ENCODE measurements at places on chromosomes 1 and 21.

GRCh38 chr21:42340187-42341050 is 10.4 kb downstream of the TFF2 start:
- no peak for DNase-seq

- no peak for DNase-seq
Observed at GRCh38 chr1:201357211-201357610, 20.3 kb downstream of the TNNT2 start.

- no peak for DNase-seq
Observed at GRCh38 chr1:231781892-231782291, 155.3 kb downstream of the DISC1 start.

DNA sequence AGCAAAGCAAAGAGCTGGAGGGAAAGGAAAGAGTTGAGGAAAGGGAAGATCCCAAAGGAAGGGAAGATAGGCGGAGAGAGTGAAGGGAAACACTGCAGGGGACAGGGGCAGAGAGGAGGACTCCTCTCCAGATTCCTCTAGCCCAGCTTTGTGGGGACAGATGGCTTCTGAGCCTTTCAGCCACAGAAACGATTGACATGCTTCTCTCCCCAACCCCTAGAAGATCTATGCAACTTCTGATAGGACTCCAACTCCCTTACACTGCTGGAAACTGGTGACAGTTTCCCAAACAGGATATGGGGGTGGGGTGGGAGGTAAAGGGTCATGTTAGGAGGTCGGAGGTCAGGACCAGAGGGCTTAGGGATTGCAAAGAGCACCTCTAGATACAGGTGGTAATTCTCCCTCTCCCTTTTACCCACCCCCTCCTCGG is 6.5 kb downstream of the MEX3A start:
- no peak for DNase-seq

DNA sequence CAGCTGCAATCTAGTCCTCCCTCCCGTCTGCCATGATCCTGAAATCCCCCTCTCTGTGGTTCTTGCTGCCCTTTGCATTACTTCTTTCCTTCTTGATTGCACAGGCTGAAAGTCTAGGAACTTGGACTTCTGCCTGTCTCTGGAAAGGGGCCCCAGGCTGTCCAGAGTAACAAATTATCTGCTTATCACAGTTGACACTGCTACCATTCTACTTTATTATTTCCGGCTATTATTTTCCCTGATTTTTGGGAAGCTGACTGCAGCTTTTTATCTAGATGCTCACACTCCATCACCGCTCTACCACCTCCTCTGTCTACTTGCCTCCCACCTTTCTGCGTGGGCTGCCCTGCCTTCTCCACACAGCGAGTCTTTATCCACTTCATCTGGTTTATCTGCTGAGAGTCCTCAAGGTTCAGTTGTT is 202.1 kb upstream of the PLXNA2 start:
- no peak for DNase-seq

- DNase-seq, result no peak
Observed at GRCh38 chr1:41328001-41328615, 33.1 kb upstream of the FOXO6 start.

DNA sequence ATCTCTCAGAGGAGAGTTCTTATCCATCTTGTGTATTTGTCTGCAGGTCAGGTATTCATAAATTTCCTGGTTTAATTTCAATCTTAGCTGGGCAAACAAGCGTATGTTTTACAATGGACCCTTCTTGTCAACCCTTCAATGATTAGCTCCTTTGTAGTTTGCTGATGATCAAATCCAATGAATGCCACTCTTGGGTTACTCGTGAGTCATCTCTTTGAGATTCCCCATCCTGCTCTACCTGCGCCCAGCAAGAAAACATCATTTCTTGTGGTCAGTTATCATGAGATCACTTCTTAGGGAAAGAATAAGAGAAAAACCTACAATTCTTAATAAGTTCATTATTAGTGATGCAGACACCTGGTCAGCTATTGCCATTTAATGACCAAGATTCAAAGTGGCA is 572.3 kb upstream of the PKN2 start:
- DNase-seq, result no peak

GRCh38 chr1:59322394-59322793 is 25.5 kb downstream of the FGGY start:
- DNase-seq, result no peak

- DNase-seq, result no peak
Observed at GRCh38 chr1:44135886-44136285, 5.5 kb downstream of the KLF18 start.

GRCh38 chr1:31327381-31327780 is 30.5 kb downstream of the ZCCHC17 start:
- no peak for DNase-seq

GRCh38 chr1:66276218-66276617 is 257.7 kb upstream of the SGIP1 start:
- no peak for DNase-seq

GRCh38 chr1:113141650-113142473 is 68.9 kb downstream of the LRIG2 start:
- no peak for DNase-seq

- DNase-seq, result no peak
Observed at GRCh38 chr1:115052454-115053083, 22.9 kb downstream of the TSHB start.

GRCh38 chr21:44925378-44925755 is 4.7 kb upstream of the ITGB2 start:
- DNase-seq, result no peak

DNA sequence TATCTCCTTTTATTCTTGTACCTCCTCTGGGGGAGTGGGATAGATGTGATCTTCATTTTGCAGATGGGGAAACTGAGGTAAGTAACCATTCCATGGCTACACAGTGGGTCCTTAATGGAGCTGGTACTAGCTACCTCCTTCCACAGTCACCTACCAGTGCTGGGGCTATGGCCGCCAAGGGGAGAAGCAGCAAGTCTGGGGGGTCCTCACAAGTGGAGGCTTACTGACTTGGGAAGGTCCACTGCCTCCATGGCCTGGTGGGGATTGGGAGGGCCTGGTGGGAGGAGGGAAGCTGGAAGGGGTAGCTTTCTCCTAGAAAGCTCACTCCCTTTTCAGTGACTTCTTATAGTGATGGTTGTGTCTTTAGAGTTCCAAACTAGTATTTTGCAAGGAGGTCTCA is 5.9 kb upstream of the FOXO6 start:
- no peak for DNase-seq

- no peak for DNase-seq
Observed at GRCh38 chr1:207181847-207182246, 77.8 kb downstream of the C4BPA start.

- DNase-seq, result no peak
Observed at GRCh38 chr1:177246710-177247580, 76.2 kb downstream of the BRINP2 start.

GRCh38 chr1:3064901-3065300 is 4.1 kb upstream of the PRDM16 start:
- peak; percentile 19 for DNase-seq

- DNase-seq, result no peak
Observed at GRCh38 chr1:69710484-69711189, 142.9 kb downstream of the LRRC7 start.

- no peak for DNase-seq
Observed at GRCh38 chr1:116232989-116233514, 121.9 kb downstream of the MAB21L3 start.

DNA sequence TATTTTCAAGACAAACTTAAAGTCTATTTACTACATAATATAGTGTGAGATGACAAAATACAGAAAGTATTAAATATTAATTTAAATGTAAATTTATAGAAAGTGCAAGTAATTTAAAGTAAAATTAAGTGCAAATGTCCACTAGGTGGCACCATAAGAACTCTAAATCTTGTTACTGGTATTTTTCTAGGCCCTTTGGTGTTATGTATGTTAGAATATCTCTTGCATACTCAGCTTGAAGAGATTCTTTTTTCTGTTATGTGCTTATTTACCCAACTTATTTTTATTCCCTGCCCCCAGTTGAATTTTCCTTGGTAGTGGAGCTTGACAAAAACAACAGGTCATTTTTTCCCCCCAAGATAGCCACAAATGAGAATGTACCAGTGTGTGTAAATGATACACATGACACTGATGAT is 71.5 kb downstream of the RPS6KC1 start:
- DNase-seq, result no peak

DNA sequence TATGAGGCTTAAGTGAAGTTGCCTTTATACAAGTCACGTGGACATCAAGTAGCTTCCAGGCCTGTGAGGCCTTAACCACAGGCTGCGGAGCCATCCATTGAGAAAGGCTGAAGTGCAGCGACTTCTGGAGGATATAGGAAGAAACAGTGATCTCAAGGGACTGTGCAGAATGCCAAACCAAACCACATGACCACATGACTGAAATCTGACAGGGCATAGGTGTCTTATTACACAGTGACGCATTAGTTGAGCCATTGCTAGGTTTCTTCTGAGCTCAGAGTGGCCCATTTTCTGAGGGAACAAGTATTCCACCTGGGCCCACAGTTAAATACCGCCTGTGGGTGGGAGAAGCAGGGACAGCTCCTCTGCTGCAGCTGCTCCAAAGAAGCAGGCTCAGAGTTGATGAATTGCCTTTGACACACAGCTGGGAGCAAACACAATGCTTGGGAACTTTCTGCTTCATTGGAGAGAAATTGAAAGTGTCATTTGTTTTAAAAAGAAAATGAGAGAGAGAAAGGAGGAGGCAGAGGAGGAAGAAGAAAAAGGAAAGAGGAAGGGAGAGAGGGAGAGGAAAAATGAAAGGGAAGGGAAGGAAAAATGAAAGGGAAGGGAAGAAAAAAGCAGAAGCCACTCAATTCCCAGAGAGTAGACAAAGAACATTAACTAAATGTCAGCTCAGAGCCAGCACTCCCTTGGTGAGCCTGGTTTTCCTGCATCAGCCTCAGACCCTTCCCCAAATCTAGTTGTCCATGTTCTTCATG is 94.4 kb downstream of the COLGALT2 start:
- no peak for DNase-seq

DNA sequence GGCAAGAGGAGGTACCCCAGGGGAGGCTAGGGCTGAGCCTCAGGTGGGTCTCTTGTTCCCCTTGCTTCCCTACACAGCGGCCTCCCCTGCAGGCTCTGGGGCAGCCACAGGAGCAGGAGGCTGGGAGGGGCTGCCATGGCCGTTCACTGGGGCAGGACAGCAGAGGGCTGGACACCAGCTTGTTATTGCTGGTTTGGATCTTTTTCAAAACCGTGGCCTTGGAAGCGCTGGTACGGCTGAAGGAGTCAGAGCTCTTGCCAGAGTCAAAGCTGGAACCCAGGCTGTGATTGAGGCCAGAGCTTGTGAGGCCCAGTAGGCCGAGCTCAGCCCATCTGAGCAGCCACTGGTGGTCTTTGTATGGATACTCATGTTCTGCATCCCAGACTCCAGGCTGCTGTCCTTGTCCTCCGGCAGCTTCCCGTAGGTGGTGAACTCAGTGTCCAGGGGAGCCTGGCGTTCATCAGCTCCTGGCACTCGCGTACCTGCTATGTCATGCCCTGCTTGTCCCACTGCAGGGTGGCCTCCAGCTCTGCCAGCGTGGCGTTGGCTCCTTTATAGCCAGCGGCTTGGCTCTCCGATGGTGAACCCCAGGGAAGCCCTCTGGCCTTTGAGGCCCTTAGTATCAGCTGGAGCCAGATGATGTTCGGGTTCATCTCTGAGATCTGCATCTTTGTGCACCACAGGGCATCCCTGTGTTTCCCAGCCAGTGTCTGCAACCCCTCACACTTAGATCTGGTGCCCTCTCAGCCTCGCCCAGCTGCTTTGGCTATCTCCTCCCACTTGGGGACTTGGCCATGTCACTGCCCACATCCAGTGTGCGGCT is 40.3 kb upstream of the THEM4 start:
- DNase-seq, result no peak

DNA sequence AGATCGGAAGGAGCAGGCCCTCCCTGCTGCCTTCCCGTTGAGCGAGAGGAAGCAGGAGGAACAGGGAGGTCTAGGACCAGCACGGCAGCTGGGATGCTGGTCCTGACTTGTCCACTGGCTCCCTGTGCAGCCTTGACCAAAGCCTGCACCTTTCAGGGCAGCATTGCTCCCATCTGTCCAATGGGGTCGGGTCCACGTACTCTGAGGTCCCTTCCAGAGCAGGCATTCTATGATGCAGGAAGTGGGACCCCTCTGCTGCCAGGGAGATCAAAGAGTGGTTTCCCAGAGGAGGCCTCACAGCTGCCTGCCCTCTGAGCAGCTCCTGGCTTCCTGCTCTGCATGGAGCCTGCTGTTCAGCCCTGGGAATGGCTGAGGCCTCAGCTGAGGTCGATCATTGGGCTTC is 21.7 kb upstream of the ZNF362 start:
- DNase-seq, result no peak

- DNase-seq, result no peak
Observed at GRCh38 chr1:180157108-180157507, 2.4 kb downstream of the QSOX1 start.

DNA sequence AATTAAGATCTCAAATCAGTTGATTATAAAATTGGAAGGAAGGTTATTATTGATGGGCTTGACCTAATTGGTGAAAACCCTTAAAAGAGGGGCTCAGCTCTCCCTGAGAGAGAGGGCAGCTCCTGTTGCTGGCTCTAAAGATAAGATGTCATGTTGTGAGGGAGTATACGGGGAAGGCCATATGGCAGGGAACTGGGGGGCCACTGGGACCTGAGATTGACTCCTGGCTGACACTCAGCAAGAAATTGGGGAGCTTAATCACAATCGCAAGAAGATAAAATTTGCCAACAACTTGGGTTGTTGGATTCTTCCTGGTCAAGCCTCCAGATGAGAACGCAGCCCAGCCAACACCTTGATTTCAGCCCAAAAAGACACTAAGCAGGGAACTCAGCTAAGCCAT is 69.7 kb upstream of the KCNJ6 start:
- no peak for DNase-seq

DNA sequence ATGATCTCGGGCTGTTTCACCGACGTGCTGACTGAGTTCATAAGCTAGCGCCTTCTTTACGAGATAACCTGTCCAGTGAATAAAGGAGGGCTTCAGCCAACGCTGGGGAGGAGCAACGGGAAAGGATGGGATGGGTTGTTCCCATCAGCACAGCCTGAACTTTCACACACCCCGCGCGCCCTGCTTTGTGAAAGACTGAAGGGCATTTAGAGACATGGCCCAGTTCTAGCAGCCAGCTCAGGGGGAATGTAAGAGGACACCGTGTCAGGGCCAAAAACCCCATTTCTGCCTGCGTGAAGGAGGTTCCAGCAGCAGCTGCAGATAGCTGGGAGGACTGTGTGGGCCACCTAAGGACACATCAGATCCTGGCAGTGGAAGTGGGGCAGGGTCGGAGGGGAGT is 255.1 kb upstream of the RAB4A start:
- DNase-seq, result no peak

DNA sequence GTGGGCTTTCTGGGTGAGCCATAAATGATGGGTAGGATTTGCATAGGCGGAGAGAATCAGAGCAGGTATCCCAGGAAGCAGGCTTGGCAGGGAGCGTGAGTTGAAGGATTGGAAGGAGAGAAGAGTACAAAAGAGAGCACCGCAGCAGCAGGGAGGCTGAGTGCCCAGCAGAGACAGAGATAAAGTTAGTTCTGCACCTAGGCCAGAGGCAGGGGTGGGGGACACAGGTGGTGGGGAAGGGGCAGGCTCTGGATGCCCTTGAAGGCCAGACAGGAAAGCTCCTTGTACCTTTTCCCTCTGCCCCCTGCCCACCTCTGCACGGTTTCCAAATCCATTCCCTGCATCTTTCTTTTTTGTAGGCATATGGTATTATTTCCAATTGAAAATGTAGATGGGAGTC is 33.0 kb upstream of the TRABD2B start:
- DNase-seq, result no peak

- DNase-seq, result no peak
Observed at GRCh38 chr1:213227458-213227857, 176.4 kb downstream of the RPS6KC1 start.

- DNase-seq, result peak; percentile 60
Observed at GRCh38 chr21:42850866-42851391, 28.4 kb downstream of the WDR4 start.

- no peak for DNase-seq
Observed at GRCh38 chr1:27992276-27992675, 32.5 kb downstream of the XKR8 start.

GRCh38 chr1:221336126-221336525 is 405.8 kb downstream of the DUSP10 start:
- no peak for DNase-seq

Data from RWPE2 (cell line).